Lower lobe of right lung (tissue), 2 donors: ENCODE measurements at places on chromosomes 7 and 10. TPM values are rescaled to one million over a fixed set of nuclear protein-coding genes. Genes with fewer than 3 reads are reported as not detected.

C10orf62 gene
- total RNA-seq: not detected

CLCN1 gene
- total RNA-seq: not detected

RPEL1 gene
- 0.30 TPM for total RNA-seq

SYT15 gene
- total RNA-seq: 34.5 TPM

GALNT17 gene
- total RNA-seq: 6.6 TPM

ADRB1 gene
- total RNA-seq: 35.6 TPM

ELMO1 gene
- total RNA-seq: 60.1 TPM

BEND7 gene
- 16.9 TPM for total RNA-seq

ADAM22 gene
- 2.7 TPM for total RNA-seq

PRLHR gene
- total RNA-seq: not detected

ZNF775 gene
- 4.5 TPM for total RNA-seq

CPN1 gene
- not detected for total RNA-seq

OR2A7 gene
- total RNA-seq: 12.1 TPM

CHCHD3 gene
- 38.5 TPM for total RNA-seq

GBX1 gene
- total RNA-seq: not detected

FAM24A gene
- total RNA-seq: not detected

GATA3 gene
- 4.6 TPM for total RNA-seq

AFAP1L2 gene
- 5.3 TPM for total RNA-seq

CRTAC1 gene
- total RNA-seq: 123 TPM

GIMAP2 gene
- 46.9 TPM for total RNA-seq

LRRC17 gene
- total RNA-seq: 1.5 TPM

HMX3 gene
- total RNA-seq: not detected

FAM241B gene
- total RNA-seq: 5.0 TPM

PNLIPRP2 gene
- total RNA-seq: not detected

SLC13A1 gene
- total RNA-seq: not detected

DYDC1 gene
- total RNA-seq: 0.77 TPM

ADRA2A gene
- 3.8 TPM for total RNA-seq

CALML3 gene
- not detected for total RNA-seq

CYP2E1 gene
- 0.86 TPM for total RNA-seq

SLC29A3 gene
- total RNA-seq: 13.2 TPM

MSS51 gene
- total RNA-seq: 2.7 TPM

OR6B1 gene
- total RNA-seq: not detected

TRIL gene
- 6.4 TPM for total RNA-seq

PTPN20 gene
- total RNA-seq: 4.0 TPM

DNMBP gene
- total RNA-seq: 13.7 TPM

LIPF gene
- not detected for total RNA-seq

CYP3A5 gene
- total RNA-seq: 15.5 TPM

VWDE gene
- 0.53 TPM for total RNA-seq

INMT gene
- total RNA-seq: 249 TPM

MIOS gene
- 28.8 TPM for total RNA-seq

AEBP1 gene
- total RNA-seq: 82.5 TPM

LAMB4 gene
- total RNA-seq: not detected

CPED1 gene
- 38.6 TPM for total RNA-seq

ELOVL3 gene
- 0.92 TPM for total RNA-seq

CAMK2B gene
- total RNA-seq: 0.30 TPM

C10orf95 gene
- total RNA-seq: 5.7 TPM

DGKB gene
- total RNA-seq: 0.09 TPM
